Stimulated activated CD4-positive, alpha-beta T cell treated with anti-CD3 and anti-CD28 coated beads, Interleukin-4, amount 100 ng/mL, for 1 hour (primary cell): ENCODE measurements at places on chromosomes 2 and 18.

DNA sequence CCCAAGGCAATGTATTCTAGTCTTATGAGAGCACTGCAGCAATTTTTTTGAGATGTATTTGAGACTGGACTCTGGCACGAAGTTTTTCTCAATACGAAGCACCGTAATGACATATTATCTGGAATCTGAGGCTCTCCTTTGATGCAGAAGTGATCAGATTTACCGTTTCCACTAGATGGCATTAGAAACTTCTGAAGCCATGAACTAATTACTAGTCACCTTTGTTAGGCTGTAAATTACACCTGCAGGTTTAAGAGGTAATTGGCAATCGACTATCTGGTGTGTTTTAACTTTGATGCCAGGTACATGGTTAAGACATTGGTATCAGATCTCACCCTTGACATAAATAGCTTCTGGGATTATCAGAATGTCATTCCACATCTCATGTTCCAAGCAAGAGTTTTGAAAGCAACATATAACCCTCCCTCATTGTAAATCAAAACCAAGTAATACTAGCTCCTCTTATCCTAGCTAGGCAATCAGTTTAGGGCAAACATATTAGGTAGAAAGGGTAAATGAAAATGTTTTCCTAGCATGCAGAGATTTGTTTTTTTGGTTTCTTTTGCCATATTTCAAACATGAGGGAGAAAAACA, 254.6 kb upstream of the SPRED2 start:
- no peak for DNase-seq

- DNase-seq = no peak
Measured at GRCh38 chr2:9355716-9356115, 67.6 kb downstream of the ITGB1BP1 start.

- DNase-seq = no peak
Measured at GRCh38 chr18:64180617-64181016, 31.7 kb upstream of the LINC00305 start.

GRCh38 chr2:23073671-23074070, 311.3 kb upstream of the KLHL29 start:
- DNase-seq = no peak

DNA sequence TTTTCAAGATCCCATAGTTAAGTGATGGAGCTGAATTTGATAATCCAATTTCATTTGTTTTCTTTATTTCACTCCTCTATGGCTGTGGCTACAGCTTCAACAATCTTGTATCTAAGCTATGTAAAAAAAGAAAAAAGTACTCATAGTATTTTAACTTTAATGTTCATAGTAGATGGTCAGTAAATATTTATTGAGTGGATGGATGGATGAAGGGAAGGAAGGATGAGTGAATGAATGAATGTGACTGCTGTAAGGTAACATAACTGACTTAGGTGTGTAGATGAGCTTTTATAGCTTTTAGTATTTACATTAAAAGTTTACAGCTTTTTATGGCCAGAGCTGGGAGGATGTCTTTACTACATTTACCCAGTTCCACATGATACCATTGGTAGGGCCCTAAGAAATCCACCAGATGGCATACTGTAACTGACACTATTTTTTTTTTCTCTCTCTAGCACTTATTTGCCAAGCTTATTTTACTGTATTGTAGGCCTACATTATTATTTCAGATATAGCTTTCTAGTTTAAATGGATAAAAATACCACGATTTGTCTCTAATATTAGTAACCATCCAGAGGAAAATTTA, 13.4 kb upstream of the HRH4 start:
- DNase-seq = no peak

DNA sequence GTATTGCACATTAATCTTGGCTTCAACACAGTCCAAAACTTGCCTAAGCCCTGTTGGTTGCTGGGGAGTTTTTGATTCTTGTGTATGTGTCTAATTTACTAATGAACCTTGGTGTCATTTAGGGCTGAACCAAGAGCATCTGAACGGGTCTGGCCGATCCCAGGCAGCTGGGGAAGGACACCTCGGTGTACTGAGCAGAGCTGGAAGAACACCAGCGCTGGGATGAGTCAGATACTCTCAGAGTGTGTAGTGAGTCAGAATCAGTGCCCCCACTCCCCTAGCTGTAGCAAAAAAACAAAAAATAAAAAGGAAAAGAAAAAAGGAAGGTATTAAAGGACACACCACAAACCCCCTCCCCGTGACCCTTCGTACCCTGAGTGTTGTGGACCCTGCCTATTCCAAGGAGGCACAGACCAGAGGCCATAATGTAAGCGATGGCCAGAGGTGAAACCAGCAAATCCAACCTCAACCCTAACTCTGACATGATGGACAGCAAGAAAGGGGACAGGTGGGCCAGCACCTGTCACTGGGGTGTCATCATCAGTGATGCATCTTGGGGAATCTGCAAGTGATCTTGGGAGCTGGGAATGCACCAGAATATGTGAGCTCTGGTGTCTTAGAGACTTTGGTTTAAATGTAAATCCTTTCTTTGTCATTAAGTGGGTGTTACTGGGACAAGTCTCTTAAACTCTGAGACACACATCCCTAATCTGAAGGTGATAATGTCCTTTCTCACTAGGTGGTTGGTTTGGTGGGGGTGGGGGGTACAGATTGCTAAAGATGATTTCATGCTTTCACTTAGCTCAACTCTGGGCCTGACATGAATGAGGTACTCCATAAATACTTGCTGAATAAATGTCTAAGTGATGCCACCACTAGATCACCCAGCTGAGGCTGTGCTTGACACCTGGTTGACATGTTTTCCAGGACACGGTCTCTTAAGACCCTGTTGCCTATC, 34.2 kb upstream of the NCOA1 start:
- peak; percentile 7 for DNase-seq
